ENCODE measurements at places on chromosomes 13 and 19.
A peak's percentile ranks its signal among the peaks of the same experiment; 100 is the strongest.

DNA sequence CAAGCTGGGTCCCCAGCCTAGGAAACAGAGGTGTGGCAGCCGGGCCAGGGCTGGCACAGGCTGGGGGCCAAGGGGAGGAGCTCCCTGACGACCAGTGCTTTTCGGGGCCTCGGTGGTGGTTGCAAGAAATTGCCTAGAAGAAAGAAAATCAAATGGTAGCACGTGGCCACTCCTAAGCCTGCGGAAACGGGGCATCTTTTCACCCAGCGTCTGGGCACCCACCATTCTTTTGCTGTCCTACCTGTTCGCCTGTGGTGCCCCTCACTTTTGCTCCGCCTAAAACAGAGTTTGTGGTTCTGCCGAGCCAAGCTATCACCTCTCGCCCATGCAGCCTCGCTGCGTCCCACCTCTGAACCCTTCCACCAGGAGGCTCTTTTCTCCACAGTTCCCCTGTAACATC, 7.1 kb upstream of the KRTDAP start:
- no peak for DNase-seq

GRCh38 chr19:31058676-31059340, 290.4 kb downstream of the TSHZ3 start:
- DNase-seq: no peak

DNA sequence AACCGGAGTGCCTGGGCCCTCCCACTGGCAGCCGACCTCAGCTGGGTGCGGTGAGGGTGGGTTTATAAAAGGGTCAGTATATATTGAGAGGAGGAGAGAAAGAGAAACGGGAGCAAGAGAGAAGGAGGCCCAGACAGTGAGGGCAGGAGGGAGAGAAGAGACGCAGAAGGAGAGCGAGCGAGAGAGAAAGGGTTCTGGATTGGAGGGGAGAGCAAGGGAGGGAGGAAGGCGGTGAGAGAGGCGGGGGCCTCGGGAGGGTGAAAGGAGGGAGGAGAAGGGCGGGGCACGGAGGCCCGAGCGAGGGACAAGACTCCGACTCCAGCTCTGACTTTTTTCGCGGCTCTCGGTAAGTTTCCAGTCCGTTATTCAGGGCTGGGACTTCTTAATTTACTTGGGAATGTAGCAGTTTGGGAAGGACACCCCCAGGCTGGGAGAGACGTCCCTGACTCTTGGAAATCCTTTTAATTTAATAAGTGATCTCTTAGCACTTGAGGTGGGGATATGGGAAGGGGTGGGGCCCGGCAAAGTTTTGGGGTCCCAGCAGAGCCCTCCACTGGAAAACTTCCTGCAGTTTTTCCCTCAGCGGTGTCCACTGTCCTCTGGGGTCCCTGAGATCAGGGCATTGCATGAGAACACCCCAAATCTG, at the start of gene EMP3:
EMP3 (plus strand) TSS at position 288 of the 646 bp plus-strand sequence. CDS start 1,293 bp downstream, outside the sequence.
- peak; percentile 94 for DNase-seq

GRCh38 chr13:34623331-34623730, 318.7 kb upstream of the NBEA start:
- no peak for DNase-seq

GRCh38 chr13:99811067-99811700, 160.4 kb downstream of the ZIC5 start:
- no peak for DNase-seq

DNA sequence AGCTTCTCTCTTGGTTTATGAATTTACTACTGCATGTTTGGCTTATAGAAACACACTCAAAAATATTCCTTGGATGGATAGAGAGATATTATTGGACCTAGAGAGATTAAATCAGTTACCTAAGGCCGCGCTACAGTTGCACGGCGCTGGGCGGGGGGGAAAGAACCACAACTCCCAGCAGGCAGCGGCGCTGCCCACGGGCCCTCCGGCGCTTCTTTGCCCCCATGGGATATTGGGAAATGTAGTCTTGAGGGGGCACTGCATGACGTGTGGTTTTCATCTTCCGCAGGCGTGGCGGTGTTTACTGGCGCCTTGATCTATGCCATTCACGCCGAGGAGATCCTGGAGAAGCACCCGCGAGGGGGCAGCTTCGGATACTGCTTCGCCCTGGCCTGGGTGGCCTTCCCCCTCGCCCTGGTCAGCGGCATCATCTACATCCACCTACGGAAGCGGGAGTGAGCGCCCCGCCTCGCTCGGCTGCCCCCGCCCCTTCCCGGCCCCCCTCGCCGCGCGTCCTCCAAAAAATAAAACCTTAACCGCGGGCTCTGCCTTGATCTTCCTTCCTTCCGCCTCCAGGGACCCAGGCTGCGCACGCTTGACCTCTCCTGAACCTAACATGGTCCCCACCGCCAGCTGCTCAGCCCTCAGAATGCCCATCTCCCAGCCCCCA, 4.8 kb downstream of the EMP3 start:
- DNase-seq: no peak

- no peak for DNase-seq
Observed at GRCh38 chr13:49411353-49411752, 32.5 kb downstream of the CAB39L start.
